ENCODE measurements at places on chromosomes 11 and 22.

DNA sequence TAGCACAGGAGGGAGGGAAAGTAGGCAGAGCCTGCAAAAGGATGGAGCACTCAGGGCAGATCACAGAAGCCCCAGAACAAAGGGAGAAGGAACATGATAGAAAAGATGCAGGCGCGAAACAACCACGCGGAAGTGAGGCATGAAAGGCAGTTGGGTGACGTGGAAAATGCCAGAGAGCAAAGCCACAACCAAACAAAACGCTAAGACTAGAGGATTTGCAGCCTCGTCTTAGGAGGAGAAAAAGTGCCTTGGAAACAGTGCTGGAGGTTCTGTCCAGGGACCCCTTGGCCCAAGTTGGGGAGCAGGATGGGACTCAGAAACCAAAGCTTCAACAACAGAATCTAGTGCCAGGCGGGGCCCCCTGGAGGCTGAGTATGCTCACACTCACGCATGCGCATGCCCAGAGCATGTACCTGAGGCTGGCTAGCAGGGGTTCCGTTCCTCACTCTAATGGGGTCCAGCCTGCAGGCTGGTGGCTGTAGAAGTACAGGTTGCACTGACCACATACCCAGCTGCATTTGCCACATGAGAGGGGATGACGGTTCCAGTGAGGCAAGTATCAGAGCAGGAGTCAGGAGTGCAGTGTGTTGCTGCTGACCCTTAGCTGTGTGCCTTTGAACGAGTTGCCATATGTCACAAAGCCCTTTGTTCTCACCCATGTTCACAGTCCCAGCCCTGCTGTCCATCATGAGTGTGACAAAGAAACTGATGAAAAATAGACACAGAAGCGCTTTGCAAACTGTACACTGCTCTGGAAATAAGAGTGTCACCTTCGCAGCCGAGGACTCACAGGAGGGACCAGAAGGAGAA, 568.6 kb upstream of the CADM1 start:
- no peak for DNase-seq

- DNase-seq, result no peak
These were observed 205.4 kb downstream of the DBX1 start for GRCh38 chr11:19954899-19955298.

DNA sequence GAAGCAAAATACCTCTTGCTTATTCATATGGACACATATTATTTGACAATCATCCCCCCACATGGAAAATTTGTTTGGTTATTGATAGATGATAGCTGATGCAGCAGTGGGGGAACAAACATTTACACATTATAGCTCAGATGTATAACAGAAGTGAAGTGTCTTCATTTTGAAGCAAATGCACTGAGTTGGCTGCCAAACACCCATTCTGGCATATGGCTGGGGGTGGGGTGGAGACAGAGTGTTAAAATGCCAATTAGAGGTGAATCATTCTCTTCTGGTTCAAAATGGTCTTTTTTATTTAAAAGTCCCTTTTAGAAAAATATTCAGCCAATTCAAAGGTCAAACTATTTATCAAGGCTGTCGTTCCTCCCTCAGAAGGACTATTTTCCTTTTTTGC, 157.3 kb upstream of the TRPC6 start:
- no peak for DNase-seq

DNA sequence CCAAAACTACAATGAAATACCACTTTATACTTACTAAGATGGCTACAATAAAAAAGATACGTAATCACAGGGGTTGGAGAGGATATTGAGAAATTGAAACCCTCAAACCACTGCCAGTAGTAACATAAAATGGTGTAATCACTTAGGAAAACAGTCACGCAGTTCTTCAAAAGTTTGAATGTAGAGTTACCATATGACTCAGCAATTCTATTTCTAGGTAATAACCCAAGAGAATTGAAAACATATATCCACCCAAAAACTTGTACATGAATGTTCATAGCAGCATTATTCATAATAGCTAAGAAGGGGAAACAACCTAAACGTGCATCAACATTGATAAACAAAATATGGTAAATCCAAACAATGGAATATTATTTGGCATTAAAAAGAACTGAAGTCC, 24.4 kb upstream of the PSMA1 start:
- no peak for DNase-seq

DNA sequence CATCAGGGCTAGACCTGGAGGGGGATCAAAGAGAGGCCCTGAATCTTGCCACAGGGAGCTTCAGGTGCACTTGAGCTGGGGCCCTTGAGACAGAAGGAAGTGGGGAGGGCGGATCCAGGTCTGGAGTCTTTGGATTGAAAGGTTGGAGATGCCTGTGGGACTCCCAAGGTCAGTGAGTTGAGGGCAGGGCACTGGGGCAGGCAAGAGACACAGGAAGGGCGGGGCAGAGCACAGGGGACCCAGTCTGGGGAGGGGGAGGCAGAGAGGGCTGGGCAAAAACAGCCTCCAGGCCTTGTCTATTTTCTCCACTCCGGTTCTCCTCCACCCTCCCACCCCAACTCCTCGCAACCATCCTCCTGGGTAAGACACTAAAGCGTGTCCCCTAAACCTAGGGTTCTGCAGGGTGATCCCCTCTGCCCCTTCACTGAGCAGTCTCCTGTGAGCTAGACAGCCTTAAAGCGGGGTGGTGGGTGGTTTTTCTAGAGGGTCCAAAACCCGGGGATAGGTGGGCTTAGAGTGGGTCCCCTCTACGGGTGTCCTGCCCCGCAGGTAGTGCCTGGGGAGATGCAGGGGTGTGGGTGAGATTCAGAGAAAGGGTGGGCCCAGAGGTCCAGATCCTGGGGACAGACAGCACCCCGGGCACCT, 38.6 kb upstream of the CELSR1 start:
- no peak for DNase-seq

DNA sequence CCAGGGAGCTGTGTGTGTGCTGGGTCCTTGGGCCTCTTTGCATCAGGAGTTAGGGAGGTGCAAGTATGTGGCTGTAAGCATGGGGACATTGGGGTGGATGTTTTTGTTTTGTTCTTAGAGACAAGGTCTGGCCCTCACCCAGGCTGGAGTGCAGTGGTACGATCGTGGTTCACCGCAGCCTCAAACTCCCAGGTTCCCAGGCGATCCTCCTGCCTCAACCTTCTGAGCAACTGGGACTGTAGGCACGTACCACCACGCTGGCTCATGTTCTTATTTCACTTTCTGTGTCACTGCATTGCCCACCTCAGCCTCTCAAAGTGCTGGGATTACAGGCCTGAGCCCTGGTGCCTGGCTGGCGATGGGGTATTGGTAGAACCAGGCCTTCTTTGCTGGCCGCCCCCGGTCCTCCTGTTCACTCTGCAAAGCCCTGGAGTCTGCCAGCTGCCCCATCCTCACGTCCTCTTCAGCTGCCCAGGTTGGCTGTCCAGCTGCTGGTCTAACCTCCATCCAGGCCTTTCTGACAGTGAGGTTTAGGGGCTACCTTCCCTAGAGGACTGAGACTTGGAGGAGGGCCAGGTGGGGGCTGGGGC, 851 bp upstream of the GRAMD4 start:
- DNase-seq, result no peak

DNA sequence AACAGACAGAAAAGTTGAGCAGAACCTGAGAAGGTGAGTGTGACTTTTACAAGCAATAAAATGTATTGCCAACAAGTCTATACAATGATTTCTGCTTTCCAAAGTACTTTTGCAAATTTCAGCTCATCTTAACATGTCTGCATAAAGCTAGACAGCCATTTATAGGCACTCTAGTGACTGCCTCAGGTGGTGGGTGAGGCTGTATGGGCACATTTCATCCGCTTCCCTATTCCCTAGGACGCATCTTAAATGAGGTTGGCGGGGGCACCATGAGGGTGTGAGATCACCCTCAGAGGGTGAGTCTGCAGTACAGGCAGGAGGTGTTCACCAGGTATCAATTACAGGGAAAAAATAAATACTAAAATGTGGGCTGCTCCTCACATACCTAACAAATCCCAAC, 110.1 kb downstream of the ETS1 start:
- no peak for DNase-seq

DNA sequence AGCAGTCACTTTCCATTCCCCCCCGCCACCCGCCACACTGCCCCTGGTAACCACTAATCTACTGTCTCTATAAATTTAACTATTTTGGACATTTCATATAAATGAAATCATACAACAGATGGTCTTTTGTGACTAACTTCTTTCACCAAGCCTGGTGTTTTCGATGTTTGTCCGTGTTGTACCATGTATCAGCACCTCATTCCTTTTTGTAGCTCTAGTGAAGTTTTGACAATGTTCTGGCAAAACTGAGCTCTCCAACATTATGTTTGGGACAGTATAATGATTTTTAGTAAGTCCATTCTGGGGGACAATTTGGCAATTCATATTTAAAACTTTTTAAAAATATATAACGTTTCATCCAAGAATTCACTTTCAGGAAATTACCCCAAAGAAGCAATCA, 45.6 kb upstream of the ARHGAP42 start:
- DNase-seq, result no peak

DNA sequence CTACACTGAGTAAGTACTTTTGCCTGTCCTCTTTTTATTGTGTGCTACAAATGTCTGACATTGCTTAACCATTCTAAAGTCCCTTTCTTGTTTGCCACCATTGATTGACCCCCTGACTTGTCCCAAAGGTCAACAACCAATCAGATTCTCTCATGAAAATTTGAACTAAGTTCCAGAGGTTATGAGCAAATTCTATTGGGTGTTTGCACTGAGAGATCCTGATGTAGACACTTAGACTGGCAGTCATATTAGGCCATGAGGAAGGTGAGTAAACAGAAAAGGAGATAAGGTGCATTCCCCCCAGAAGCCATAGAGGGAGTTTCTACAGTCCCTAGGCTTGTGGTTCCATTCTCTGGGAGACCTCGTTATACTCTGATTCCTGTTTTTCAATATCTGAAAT, 101.3 kb upstream of the E2F8 start:
- DNase-seq, result no peak

DNA sequence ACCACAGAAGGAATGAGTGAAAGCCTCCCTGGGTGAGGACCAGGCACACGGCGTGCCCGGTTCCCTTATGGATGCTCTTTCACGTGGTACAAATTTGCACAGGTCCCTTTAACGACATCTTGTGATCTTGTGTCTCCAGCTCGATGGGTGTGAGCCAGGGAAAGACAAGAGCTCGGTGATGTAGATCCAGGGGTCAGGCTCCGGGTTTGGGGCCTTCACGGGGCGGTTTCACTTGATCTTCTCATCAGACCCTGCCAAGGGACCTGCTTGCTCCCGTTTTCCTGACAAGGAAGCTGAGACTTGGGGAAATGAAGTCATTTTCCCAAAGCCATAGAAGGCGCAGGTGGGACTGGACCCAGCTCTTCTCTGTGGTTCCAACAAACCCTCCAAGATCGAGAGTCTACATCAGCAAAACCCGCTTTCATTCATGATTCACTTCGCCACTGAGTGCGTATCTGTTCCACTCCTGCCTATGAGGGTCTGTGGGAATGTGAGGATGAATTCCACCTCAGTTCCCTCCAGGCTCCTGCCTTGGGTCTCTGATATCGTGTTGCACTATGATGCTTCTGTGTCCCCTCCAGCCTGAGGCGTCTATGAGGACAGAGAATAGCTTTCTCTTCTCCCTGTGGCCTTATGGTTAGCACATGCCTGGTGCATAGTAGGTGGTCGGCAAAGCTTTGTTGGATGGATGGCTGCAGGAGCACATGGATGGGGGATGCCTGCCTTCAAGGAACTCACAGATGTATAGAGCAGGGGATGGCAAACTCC, 45.0 kb upstream of the ANO1 start:
- DNase-seq, result no peak

DNA sequence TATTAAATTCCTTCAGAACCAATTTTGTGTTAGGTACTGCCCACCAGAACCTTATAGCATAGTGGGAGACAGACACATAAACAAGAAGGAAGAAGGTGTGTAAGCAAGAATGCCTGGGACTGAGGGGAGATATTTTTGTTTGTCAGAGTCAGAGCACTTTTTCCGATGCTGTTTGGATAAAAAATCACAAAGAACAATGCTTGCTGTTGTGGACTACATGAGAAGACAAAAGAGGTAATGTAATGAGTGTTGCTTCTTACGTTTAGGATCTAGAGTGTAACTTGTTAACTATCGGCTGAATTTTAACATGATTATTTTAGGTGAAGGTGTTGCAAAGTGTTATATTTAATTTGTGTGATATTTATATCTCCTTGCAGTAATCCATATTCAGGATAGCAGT, 84.9 kb downstream of the ATM start:
- DNase-seq, result no peak

DNA sequence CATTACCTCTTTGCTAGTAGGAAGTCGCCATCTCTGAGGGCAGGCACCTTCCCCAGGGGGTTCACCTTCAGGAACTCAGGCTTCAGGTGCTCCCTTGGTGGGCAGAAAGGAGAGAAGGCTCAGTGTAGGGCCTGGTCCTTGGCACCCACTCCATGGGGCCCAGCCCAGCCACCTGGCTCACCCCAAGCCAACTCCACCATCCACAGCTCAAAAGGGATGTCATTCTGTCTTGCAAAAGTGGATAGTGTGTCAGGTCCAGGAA, 2.7 kb upstream of the GSTT4 start:
- DNase-seq, result no peak

GRCh38 chr11:120835601-120836228, 188.2 kb upstream of the TBCEL start:
- DNase-seq, result no peak

- no peak for DNase-seq
These were observed 1461.2 kb downstream of the TBC1D22A start for GRCh38 chr22:48223488-48224190.

- DNase-seq, result no peak
These were observed 264.4 kb downstream of the DDX10 start for GRCh38 chr11:108929241-108929640.

DNA sequence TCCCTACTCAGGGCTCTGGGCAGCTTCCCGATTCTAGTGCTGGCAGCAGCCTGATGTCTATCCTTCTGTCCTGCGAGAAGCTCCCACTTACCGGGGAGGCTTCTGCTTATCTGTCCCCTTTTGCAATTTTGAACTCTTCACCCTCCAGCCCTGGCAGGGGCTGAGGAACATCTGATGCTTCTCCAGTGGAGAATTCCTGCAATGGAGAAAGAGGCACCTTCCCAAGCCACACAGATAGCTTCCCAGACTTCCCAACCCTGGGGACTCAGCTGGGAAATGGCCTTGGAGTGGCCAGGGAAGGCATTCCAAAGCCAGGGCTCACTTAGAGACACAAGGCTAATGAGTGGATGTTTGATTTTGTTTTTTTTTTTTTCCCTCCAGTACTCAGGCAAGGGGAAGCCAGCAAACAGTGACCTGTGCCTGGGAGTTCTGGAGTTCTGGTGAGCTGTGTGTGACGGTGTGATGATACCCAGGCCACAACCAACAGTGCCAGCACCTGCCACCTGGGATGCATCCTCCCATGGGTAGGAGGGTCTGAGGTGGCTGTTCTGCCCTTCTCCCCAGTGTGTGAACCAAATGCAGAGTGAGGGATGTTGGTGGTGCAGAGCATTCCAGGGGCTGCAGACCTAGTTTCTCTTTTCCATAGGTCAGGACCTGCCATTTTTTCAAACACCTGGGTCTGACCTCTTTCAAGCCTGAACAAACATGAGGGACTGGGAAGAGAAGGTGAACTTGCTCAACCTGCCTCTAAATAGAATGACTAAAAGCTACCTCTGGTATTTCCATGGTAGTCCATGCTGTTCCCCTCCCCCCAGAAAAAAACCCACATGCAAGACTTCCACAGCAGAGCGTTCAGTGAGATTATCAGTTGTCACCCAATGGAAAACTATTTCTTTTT, 95.1 kb downstream of the CCDC81 start:
- DNase-seq, result no peak
